Sigmoid colon (tissue), 7 donors: ENCODE measurements at places on chromosomes 1 and 21. TPM values are rescaled to one million over a fixed set of nuclear protein-coding genes. Genes with fewer than 3 reads are reported as not detected.

DNA sequence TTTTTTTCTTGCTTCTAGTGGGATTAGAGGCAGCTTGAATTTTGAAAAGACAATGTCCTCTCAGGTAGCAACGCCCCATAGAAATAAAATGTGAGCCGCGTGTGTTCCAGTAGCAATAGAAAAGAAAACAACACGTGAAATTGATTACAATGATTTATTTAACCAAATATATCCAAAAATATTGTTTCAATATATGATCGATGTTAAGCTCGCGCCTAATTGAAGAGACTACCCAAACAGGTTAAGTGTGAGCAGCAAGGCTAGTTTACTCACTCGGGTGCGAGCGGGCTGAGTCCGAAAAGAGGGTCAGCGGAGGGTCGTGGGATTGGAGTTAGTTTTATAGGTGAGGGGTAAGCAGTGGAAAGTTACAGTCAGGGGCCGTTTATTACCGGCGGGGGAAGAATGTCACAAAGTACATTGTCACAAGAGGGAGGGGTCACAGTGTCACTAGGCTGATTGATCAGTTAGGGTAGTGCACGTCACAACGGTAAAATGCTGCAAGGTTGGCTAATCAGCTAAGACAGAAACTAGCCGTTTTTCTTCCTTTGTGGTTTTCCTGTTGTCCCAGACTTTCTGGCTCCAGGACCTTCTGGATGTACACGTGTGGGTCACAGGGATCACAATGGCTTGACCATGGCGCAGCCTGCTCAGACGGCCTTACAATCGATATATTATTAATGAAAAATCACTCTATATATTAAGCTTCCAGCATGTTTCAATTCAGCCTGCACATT, 697 bp upstream of the ZNF670 start:
- no peaks in the 10 kb centered on the region for H3K27me3 ChIP-seq
- DNase-seq = no peak
- no peaks in the 10 kb centered on the region for H3K36me3 ChIP-seq
- H3K27ac ChIP-seq = peak overlapping the region; percentile 78

DNA sequence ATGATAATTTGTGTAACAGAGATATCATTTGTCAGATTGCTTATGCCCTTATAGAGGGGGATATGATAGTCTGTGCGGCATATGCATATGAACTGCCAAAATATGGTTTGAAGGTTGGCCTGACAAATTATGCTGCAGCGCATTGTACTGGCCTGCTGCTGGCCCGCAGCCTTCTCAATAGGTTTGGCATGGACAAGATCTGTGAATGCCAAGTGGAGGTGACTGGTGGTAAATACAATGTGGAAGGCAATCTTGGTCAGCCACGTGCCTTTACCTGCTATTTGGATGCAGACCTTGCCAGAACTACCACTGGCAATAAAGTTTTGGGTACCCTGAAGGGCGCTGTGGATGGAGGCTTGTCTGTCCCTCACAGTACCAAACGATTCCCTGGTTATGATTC, 82.4 kb downstream of the ZMYM4 start:
- no peaks in the 10 kb centered on the region for H3K27me3 ChIP-seq
- H3K4me1 ChIP-seq = no peaks in the 10 kb centered on the region
- H3K4me3 ChIP-seq = no peak overlapping the region
- no peak for DNase-seq

Gene C1orf210
- not detected for total RNA-seq

Gene GPR157
- 1.6 TPM for total RNA-seq

Gene SPATA45
- not detected for total RNA-seq

DNA sequence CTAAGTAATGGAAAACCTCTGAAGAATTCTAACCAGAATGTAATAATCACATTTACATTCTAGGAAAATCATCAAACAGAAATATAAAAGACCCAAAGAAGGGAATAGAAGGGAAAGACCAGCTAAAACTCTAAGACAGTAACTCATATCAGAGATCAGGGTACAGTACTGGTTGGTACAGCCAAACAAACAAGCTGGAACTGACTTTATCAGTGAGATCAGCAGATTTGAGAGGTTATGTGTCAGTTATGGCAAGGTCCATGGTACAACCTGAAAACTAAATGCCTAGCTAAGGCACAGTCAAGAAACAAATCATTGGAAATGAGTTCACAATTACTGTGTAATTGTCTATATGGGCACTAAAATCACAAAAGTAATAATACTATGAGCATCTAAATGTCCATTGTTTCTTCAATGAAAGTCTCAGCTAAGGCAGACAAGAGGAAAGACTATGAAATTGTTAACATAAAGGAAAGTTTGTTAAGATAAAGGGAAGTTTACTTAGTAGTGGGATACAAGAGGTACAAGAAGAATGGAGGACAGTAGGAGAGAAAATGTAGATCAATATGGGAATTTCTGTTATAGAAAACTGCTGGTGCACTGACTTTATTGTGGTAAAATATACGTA, 75.8 kb downstream of the TRIM33 start:
- no peaks in the 10 kb centered on the region for H3K27me3 ChIP-seq
- H3K4me3 ChIP-seq = no peak overlapping the region
- no peak for DNase-seq
- H3K27ac ChIP-seq = no peak overlapping the region
- H3K36me3 ChIP-seq = no peaks in the 10 kb centered on the region

Gene FCRLA
- total RNA-seq = not detected

Gene DHRS3
- total RNA-seq = 74.5 TPM

DNA sequence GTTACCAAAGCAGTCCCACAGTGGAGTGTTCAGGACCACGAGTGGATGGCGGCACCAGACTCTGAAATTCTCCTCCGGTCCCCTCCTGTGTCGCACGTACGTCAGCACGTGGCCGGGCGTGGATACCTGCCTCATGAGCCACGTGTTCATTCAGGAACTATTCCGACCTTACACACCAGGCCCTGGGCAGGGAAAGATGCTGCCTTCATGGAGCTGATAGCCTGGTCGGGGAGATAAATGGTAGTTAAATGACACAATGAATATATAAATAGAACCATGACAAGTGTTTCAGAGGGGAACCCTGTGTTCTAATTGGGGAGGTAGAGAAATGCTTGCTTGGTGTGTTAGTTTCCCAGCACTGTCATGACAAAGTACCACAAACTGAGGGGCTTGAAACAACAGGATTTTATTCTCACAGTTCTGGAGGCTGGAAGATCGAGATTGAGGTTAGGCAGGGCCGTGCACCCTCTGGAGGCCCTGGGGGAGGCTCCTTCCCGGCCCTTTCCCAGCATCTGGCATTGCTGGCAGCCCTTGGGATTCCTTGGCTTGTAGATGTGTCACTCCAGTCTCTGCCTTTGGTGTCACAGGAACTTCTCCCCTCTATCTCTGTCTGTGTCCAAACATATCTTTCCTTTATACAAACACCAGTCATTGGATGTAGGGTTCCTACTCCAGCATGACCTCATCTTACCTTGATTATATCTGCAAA, 28.9 kb upstream of the GPR137B start:
- no peak for DNase-seq
- no peak overlapping the region for H3K27ac ChIP-seq
- no peaks in the 10 kb centered on the region for H3K4me1 ChIP-seq
- H3K4me3 ChIP-seq = no peak overlapping the region
- no peaks in the 10 kb centered on the region for H3K36me3 ChIP-seq

Gene CR1L
- total RNA-seq = not detected

Gene CIART
- 11.4 TPM for total RNA-seq
